Cortex of kidney (tissue), 1 donor: ENCODE measurements at places on chromosomes 7 and 10.

DNA sequence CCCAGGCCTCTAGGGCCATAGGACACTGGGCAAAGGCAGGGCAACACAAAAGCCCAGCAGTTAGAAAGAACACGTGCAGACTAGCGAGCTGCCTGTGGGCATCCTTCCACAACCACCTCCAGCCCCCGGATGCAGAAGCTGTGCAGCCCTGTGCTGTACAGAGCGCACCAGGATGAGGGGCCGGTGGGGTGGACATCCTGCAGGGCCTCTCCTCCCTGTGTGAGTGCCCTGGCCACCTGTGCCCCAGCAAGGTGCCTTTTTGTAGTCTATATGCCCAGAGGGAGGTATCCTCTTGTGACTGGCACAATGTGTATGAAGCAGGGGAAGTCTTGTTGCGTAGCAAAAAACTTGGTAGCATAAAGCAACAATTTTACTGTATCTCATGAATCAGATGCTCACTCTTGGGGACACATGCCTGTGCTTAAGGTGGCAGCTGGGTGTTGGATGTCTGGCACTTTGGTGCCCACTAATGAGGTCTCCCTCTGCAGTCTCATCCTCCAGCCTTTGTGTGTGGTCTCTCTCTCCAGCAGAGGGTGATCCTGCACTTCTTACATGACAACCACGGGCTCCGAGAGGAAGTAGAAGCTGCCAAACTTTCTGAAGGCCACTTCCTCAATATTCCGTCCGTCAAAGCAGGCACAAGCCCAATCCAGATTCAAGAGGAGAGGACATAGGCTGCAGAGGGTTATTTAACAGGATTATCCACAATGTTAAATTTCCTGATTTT, 8.7 kb downstream of the NCAPG2 start:
- no peak for DNase-seq

DNA sequence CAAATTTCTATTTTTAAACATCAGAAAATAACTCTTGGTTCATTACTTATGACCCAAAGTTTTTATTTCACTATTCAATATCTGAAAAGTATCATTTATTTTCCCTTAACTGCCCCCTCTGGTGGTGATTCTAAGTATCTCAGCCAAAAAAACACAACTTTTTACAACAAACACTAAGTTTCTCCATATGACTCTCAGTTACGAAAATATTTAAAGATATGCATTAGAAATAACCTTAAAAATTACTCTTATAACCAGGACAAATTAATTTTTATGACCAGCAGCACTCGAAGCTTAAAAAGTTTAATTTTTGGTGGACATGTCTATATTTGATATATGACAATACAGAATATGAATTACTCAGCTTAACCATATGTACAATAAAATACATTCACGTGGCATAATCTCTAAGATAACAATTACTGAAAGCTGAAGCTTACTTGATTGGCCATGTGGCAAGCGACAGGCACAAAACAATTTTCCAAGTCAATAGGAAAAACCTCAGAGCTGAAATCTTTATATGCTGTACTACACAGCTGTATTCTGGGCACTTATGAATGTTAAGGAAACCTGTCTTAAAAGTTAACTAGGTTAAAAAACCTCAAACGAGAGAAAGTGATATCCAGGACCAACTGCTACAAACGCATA, 2.3 kb downstream of the HNRNPA2B1 start:
- DNase-seq = no peak

GRCh38 chr7:91852263-91852741, 28.2 kb downstream of the MTERF1 start:
- DNase-seq = no peak

DNA sequence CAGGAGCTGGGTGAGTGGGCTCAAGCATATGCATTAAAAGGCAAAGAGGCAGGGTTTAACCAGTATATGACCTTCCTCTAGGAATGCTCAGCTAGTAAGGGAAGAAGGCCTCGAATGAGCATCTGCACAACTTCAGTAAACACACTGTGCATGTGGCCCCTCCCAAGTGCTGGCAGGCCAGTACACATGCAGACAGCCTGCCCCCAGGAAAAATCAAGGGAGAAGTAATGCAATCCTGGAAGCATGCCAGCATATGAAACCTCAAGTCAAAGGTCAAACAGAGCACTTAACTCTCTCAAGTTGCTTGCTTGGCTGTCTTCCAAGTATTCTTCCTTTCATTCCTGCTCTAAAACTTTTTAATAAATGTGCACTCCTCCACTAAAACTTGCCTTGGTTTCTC, 208.4 kb downstream of the ACTR3B start:
- no peak for DNase-seq

GRCh38 chr7:35380739-35381224, 126.9 kb upstream of the TBX20 start:
- DNase-seq = no peak

GRCh38 chr10:100806356-100806645, 60.9 kb downstream of the PAX2 start:
- no peak for DNase-seq
